ENCODE measurements at places on chromosomes 12 and 14.
A peak's percentile ranks its signal among the peaks of the same experiment; 100 is the strongest.

DNA sequence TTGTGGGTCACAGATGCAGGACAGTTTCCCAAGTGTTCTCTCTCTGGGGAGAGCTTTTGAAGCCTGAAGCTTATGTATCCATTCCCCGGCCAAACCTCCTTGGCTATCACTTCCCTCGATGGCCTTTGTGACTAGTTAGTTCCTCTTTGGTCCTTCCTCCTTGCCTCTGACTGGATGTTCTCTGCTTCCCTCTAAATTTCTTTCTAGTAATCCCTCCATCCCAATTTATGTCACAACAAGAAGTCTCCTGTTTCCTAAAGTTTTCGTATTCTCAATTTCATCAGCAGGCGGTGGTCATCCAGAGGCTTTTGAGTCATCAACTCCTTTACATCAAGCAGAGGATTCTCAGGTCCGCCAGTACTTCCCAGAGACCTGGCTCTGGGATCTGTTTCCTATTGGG lies 27.5 kb downstream of the A2ML1 start:
- no peak for DNase-seq

DNA sequence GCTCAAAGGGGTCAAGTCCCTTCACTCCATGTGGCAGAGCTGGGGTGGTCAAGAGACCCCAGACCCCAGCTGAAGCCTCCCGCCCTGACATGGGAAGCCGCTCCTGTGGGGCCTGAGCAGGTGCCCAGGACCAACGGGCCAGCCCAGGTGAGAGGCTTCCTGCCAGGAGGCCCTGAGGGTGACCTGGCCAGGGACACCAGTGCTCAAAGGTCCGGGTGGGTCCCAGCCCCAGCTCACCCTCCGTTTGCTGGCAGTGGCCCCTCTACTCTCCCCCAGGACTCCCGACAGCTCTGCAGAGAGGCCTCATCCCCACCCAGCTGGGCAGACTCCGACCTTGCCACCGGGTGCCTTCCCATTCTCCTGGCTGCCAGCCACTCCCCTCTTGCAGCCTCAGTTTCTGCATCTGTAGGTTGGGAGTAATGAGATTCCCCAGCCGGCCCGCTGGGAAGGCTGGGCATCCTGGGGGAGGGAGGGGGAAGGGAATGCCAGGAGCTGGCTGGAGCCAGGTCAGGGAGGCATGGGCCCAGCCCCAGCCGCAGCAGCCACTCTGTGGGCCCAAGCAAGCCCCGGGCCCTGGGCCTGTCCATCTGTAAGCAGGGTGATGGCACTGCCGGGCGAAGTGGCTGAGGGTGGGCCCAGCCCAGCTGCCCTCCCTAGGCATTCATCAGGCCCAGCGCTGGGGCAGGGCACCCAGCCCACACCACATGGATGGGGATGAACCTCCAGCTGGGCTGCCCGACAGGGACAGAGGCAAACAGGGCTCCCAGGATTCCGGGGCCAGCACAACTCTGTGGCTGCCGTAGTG lies 10.3 kb upstream of the INF2 start:
- DNase-seq = peak; percentile 65

DNA sequence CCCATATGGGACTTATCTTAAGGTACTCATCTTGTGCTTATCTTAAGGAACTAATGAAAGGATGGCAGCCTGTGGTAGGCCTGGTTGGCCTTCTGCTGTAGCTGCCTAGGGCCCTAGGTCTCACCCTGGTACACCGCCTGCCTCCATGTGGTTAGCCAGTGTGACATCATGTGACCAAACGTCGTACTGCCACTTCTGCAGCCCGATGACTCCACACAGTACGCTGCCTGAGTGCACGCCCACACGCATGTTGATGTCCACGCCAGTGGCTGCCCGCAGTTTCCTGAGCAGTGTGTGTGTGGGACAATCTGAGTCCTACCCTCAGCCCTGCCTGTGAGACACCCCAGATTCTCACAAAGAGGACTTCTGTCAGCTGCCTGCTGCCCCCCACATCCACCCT lies 5.1 kb downstream of the ADCY4 start:
- DNase-seq = no peak

GRCh38 chr12:64667793-64668192 lies 57.5 kb downstream of the RASSF3 start:
- no peak for DNase-seq

GRCh38 chr12:13851828-13852227 lies 129.6 kb downstream of the GRIN2B start:
- DNase-seq = no peak

DNA sequence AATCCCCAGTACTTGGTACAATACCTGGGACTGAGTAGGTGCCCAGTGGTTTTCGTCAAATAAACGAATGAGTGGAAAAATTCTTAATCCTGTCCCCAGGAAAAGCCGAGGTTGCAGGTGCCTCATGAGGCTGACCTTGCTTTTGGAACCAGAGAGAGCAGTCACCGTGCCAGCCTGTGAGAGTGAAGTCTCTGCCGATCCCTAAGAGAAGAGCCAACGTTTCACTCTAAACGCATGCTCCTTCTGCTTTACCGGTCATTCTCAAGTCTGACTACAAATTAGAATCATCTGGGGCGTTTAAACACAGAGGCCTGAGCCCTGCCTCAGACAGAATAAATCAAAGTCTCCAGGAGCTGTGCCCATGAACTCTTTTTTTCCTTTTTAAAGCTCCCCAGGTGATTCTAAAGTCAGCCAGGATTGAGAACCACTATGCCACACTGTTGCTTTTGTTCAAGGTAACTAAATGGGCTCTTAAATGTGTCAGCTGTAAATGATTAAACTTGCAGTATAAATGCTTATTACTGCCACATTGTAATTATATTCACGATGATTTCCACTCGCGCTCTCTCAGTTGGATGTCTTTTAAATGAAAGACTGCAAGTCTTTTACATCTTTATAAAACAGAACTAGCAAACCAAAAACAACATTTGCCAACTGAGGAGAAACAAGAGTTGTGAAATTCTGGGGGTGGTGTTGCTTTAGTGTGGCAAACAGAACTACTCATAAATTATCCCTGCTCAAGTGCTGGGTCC lies 26.9 kb downstream of the TCP11L2 start:
- no peak for DNase-seq

DNA sequence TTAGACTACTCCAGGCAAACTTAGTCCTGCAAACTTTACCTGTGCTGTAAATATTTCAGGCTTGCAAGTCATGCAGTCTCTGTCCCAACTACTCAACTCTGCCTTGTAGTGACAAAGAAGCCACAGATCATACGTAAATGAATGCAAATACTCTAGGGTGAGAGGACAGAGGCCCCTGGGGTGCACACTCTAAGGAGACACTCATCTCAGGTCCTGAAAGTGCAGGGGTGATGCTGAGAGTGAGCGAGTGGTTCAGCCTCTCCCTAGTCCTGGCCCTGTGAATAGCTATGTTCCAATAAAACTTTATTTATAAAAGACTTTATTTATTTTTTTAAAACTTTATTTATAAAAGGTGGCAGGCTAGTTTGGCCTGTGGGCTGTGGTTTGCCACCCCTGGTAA lies 34.9 kb downstream of the HCAR2 start:
- no peak for DNase-seq

DNA sequence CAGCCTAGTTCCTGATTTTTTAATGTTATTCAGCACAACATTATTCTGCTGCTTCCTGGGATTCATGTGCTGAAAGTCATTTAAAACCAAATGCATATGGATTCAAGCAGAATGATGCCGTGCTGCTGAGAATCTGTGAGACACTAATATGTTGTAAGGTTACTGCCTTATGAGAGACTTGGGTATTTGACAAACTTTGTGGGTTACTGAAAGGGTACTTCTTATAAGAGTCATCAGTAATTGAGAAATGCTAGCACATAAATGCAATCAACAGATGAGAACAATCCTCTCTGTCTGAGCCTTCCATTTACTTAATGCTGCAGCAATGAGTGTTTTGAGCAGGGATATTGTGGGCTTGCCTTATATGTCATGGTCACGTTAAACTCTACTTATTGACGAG lies 175.7 kb downstream of the NPAS3 start:
- DNase-seq = no peak

DNA sequence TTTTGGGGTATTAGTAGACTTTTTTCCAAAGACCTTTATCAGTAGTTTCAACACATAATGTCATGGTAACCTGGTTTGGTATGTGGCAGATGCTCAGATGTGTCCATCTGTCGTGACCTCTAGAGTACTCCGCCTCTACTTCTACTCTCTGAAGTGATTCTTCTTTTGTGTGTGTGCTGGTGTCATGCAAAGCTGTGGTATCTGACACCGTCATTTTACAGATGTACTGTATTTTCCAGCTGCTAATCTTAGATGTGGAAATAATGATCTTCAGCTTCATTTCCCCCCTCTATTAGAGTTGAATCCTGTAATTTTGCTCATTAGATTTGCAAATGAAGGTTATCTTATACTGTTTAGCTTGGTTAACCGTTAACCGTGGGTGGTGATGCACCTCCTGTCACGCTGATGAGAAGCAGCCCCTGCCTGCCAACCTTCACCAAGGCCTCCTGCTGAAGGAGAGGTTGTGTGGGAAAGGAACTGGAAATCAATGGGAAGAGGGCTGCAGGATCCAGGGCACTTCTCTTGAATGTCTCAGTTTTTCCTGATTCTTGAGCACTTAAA lies 222.4 kb upstream of the AMIGO2 start:
- DNase-seq = no peak

- DNase-seq = no peak
Measured at GRCh38 chr14:24837280-24838046, 203.5 kb upstream of the GZMB start.

GRCh38 chr12:60072911-60073310 lies 477.1 kb downstream of the SLC16A7 start:
- DNase-seq = no peak
